Fibroblast of villous mesenchyme (primary cell): ENCODE measurements at places on chromosomes 2 and 18. TPM values are rescaled to one million over a fixed set of nuclear protein-coding genes. Genes with fewer than 3 reads are reported as not detected.

Gene ACKR3
- 0.64 TPM in 1 of 2 replicates, not detected in the other for total RNA-seq

Gene FN1
- 1,807 and 3,312 TPM in 2 replicates for total RNA-seq

Gene RAB17
- 0.43 and 0.64 TPM in 2 replicates for total RNA-seq

Gene STPG4
- total RNA-seq: 0.64 and 2.2 TPM in 2 replicates

Gene GYPC
- 161 TPM in 2 replicates for total RNA-seq

Gene DAW1
- total RNA-seq: 0.64 TPM in 1 of 2 replicates, not detected in the other

Gene POTEC
- total RNA-seq: under 0.01 TPM in 1 of 2 replicates, not detected in the other

DNA sequence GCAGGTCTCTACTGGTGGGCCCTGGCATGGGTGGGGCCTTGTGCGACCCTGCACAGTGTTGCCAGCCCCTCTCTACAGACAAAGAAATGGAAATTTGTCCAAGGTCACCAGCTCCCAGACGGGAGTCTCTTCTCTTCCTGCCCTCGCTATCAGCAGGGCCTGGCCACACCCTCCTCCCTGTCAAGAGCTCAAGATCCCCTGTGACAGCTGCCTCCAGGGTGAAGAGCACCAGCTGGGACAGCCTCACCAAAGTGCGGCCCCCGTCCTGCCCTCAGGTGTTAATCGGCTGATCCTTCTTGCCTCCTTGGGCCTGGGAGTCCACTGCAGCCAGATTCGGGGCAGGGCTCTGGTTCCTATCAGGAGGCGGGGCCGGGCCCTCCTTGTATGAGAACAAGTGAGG lies 259.1 kb downstream of the TWIST2 start:
- no peak for DNase-seq

DNA sequence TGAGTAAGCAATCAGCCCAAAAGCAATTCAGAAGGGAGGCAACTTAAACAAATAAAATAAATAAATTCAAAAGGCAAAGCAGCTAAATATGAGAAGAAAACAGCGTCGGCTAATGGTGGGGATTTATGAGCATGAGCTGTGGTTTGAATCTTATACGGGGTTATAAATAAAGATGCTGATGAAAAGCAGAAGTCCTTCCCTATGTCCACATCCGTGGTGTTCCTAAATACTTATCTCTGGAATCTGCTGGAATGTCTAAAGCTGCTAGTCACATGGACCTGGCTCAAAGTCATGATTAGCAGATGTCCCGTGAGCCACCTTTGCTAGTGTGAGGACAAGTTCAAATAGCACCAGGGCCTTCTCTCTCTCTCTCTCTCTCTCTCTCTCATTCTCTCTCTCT lies 33.8 kb downstream of the SMIM21 start:
- DNase-seq: peak; percentile 71

- DNase-seq: no peak
These were observed 214.2 kb upstream of the ERBB4 start for GRCh38 chr2:212752730-212753351.

DNA sequence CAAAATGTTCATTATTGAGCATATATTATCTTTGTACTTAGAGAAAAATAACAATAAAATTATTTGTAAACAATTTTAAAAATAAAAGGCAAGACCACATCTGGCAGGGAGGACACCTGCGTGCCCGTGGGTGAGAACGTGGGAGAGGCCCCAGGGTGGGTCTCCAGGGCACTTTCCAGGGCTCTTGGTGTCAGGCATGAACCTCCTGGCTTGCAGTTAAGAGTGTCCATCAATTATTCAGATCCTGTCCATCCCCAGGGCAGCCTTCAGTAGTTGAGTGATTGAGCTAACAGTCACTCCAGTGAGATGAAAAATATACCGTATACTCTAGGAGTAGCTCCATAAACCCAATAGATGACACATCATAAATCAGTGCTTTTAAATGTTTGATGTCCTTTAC lies 49.7 kb downstream of the TPO start:
- DNase-seq: no peak

DNA sequence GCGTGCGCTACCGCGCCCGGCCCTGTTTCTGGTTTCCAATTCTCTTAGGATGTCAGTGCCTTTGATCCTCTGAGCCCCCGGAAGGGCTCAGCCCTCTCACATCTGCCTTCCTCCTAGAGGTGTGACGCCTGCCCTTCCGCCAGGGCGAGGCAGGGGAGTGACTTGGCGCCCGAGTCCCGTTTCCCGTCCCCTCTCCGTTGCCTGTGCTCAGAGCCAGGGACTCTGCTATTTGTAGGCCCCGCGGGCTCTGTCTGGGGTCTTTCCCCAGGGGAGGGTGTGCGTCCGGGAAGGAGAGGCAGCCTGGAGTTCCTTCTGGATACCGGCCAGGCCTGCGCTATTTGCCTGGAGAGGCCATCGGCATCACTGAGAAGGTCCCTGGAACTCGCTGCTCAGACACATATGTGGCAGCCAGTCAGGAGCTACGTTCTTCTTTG lies 103.7 kb upstream of the TAF1B start:
- no peak for DNase-seq

GRCh38 chr18:9712611-9713010 lies 4.5 kb downstream of the RAB31 start:
- DNase-seq: peak; percentile 69

GRCh38 chr2:149586063-149586462 lies 1.5 kb downstream of the MMADHC start:
- DNase-seq: no peak

DNA sequence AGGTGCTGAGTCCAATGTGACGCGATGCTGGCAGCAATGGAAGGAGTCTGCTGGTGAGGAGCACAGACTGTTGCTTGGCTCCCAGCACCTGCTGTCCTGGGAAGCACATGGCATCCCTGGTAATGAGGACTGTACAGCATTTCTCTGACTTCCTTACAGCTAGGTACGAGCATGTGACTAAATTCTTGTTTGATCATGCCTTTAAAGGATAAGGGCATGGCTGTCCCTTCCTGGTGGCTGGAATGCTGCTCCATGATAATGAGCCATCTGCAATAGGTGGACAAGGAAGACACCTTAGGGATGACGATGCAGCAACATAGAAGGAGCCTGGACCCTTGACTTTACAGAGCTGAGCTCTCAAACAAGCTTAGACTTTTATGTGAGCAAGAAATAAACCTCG lies 278.0 kb upstream of the SPRED2 start:
- no peak for DNase-seq

DNA sequence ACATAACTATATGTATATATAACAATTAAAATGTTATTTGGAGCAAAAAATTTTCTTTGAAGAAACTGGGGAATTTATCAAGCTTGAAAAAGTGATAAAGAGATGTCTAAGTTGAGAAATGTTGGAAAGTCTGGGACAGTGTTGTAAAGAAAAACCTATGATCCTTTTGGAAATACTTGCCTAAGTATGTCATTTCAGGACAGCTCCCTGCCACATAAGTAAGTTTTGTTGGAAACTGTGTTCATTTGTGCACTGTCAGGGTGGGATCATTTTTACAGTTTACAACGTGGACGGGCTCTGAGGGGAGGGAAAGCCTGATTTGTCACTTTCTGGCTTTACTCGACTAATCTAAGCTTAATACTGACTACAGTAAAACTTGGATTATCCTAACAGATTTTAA lies 10.4 kb upstream of the COL3A1 start:
- peak; percentile 48 for DNase-seq

DNA sequence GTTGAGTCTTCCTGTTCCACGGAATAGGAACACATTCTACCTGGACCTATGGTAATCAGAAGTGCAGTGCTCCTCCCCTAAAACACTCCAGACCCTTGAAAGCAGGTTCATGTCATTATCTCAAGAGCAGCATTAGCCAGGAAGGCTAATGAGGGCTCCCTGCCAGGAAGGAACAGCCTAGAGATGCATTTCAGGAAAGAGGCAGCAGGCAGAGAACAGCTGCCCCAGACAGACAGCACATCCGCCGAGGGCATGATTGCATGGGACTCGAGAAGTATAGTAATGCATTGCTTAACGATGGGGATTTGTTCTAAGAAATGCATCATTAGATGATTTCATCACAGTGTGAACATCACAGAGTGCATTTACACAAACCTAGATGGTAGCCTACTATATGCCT lies 171.5 kb downstream of the ALK start:
- no peak for DNase-seq

DNA sequence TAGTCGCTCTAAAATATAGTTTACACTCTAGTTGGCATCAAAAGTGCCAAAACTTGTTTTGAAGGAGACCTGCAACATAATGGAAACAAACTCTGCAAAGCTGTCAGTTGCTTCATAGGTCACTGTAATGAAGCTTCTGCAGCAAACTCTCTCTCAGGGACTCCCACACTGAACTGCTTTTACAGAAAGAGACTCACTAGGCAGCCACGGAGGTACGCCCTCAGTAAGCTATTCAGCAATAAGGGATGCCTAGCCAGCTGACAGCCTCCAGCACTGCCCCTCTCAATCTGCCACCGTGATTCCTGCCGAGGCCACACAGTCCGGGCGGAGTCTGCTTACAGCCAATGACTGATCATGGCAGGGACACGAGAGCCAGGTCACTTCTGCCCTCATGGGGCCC lies 51.1 kb downstream of the COLEC12 start:
- peak; percentile 20 for DNase-seq

DNA sequence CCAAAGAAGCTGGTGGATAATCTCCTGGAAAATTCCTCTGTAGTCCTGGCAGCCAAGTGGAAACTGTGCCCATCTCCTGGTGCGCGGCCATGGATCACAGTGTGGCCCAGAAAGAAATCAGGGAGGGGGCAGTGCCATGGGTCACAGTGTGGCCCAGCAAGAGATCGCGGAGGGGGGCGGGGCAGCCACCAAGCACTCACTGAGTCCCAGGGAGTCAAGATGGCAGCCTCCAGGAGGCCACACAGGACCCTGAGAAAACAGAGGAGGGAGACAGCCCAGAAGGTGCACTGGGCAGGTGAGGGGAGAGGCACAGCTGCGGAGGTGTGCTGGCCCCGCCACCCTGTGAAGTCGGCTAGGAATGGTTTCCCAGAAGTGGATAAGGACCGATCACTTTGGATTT lies 8.1 kb upstream of the ATP6V1B1 start:
- no peak for DNase-seq
